ENCODE measurements at places on chromosomes 6 and 20. TPM values are rescaled to one million over a fixed set of nuclear protein-coding genes. Genes with fewer than 3 reads are reported as not detected.
A peak's percentile ranks its signal among the peaks of the same experiment; 100 is the strongest.

GRCh38 chr6:149176971-149177667 is 140.4 kb upstream of the TAB2 start:
- no peaks in the 10 kb centered on the region for H3K4me1 ChIP-seq
- H3K4me3 ChIP-seq: no peak overlapping the region
- H3K27me3 ChIP-seq: no peaks in the 10 kb centered on the region
- DNase-seq: peak; percentile 58
- peak overlapping the region; percentile 11 for H3K27ac ChIP-seq
- H3K36me3 ChIP-seq: no peaks in the 10 kb centered on the region

GRCh38 chr6:138869398-138869797 is 73.5 kb downstream of the ECT2L start:
- no peak overlapping the region for H3K4me3 ChIP-seq
- no peak for DNase-seq
- H3K27ac ChIP-seq: no peak overlapping the region
- H3K36me3 ChIP-seq: no peaks in the 10 kb centered on the region
- H3K4me1 ChIP-seq: no peaks in the 10 kb centered on the region

GRCh38 chr20:16412906-16413305 is 160.3 kb downstream of the KIF16B start:
- no peak overlapping the region for H3K4me3 ChIP-seq
- H3K36me3 ChIP-seq: no peaks in the 10 kb centered on the region
- DNase-seq: no peak

GRCh38 chr6:98054453-98054852 is 771.4 kb upstream of the MMS22L start:
- no peaks in the 10 kb centered on the region for H3K4me1 ChIP-seq
- no peaks in the 10 kb centered on the region for H3K27me3 ChIP-seq
- no peak overlapping the region for H3K4me3 ChIP-seq
- DNase-seq: no peak
- H3K36me3 ChIP-seq: no peaks in the 10 kb centered on the region
- no peak overlapping the region for H3K27ac ChIP-seq

Gene AVP
- total RNA-seq: not detected
